ENCODE measurements at places on chromosomes 12 and 14.

DNA sequence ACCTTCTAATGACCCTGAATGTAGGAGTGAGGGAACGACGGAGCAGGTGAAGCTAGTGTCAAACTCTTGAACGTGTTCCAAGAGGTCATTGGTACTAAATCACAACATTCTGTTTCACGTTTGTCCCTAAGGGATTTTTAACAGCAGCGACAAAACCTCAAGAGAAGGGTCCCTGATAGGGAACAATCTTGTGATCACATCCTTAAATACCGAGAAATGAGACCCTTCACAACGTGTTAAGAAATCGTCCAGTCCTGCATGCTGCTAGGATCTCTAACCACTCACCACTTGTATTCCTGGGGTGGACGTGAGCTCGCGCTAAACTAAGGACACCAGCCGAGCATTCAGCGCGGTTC, 134.1 kb upstream of the KRAS start:
- no peak for DNase-seq

- no peak for DNase-seq
Observed at GRCh38 chr12:25126746-25127145, 68.2 kb downstream of the DNAI7 start.

- no peak for DNase-seq
Observed at GRCh38 chr12:112862636-112863290, 44.0 kb upstream of the OAS1 start.

- DNase-seq, result no peak
Observed at GRCh38 chr12:126404293-126404881, 1339.2 kb downstream of the AACS start.

DNA sequence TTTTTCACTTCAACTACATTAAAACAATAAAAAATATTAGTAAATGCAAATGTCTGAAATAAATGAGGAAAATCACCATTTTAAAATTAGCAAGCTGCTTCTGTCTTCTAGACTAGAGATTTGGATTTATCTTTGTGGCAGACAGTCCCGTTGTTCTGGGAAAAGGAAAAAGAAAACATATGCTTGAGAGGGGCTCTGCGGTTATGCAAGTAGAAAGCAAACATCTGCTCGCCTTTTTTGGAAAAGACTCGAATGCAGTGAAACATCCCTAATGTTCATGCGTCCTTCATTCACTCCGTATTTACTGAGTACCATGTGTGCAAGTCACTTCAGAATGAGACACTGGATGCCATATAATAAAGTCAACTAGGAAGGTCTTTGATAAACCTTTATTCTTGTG, 44.9 kb downstream of the IFNG start:
- no peak for DNase-seq

GRCh38 chr12:119864591-119864990, 12.5 kb downstream of the CIT start:
- no peak for DNase-seq

DNA sequence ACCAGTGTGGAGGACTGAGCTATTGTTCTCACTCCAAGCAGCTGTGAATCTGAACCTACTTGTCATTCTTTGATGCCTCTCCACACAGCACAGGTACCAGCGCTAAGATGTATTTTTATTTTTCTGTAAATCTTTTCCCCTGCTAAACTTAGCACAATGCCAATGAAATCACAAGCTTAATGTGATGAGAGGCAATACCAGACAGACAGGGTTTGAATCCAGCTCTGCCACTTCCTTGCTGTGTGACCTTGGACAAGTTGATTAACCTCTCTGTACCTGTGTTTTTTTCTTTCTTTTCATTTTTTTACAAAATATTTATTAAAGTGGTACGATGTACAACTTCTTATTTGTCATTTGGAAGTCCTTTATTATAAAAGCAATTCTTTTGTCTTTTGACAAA, 757.6 kb downstream of the MED13L start:
- no peak for DNase-seq

DNA sequence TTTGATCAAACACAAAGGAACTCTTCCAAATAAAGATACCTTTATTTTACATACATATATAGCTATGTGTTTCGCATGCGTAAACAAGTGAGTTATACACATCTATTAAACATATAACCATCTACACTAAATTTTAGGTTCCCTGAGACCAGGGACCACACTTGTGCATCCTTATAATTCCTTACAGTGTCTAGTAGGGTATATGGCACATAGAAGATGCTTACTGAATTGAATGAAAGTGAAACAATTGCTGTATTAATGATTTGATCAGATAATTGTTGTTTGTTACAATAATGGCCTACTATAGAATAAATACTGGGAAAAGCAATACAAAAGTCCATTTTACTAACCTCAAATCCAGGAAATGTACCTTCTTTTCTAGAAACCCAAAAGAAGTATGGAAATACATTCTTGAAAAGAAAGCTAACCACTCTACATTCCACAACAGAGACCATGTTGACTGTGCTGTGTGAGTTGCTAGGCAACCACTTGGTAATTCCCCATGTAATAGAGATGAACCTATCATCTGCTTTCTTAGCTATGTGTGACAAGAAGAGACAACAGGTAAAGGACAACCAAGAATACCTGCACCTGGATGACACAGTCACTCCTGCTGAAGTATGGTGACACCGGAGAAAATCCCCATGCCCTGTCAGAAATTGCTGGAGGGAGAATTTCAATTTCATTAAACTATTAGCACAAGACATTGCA, 11.9 kb upstream of the CIPC start:
- DNase-seq, result no peak

- DNase-seq, result no peak
Observed at GRCh38 chr14:50375760-50376159, 20.9 kb downstream of the CDKL1 start.

DNA sequence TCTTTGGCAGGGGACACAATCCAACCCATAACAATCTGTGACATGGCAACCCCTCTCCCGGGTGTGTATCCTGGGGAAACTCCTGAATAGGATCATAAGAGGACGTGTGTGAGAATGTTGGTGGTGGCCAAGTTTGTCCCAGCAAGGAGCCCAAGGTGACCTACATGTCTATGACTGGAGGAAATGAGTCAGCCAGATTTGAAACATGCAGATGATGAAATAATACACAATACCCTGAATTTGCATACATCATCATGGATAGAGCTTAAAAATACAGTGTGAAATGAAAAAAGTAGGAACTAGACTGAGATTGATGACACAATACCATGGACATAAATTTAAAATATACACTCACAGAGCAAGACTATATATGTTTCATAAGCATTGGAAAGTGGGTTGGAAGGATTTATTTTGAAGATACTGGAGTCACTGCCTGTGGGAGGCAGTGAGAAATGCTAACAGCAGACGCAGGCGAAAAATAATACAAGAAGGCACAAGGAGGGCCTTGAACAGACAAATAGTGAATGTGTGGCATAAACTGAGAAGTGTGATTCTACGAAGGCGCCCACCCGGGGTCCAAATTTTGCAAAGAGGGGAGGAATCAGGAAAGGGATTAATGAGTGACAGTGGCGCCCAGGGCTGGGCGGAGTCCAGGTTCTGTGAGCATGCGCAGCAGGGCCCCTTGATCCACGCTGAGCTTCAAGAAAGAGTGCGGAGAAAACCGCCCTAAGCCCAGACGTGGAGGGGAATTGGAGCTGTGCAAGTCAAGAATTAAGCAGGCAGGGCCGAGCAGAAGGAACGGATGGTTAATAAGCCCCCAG, 7.0 kb upstream of the MAP1LC3B2 start:
- no peak for DNase-seq

DNA sequence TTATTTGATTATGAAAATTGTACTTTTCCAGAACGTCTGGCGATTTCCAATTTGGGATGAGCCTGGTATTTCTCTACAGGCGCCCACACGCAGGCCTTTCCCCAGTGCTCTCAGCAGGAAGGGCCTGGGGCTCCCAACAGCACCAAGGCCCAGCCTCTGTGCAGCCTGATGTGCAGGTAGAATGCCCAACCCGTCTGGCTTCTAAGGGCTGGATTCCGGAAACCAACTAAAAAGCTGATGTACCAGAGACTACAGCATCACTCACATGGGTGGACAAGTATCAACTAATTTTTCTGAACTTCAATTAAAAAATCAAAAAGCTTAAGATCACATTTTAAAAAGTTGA, 25.8 kb downstream of the CDC42BPB start:
- no peak for DNase-seq

- DNase-seq, result no peak
Observed at GRCh38 chr14:80645667-80646413, 295.7 kb downstream of the CEP128 start.

DNA sequence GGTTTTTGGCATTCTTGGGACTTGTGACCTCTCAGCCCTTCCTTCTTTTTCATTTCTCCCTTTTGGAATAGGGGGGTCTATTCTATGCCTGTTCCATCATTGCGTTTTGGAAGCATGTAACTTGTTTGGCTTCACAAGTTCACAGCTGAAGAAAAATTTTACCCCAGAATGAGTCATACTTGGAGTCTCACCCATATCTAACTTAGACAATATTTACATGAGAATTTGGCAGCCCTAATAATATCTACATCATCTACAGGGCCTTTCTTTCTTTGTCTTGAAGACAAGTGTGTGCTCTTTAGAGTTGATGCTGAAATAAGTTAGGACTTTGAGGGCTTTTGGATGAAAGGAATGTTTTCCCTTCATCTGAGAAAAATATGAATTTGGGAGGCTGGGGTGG, 1312.9 kb upstream of the FLRT2 start:
- DNase-seq, result no peak

DNA sequence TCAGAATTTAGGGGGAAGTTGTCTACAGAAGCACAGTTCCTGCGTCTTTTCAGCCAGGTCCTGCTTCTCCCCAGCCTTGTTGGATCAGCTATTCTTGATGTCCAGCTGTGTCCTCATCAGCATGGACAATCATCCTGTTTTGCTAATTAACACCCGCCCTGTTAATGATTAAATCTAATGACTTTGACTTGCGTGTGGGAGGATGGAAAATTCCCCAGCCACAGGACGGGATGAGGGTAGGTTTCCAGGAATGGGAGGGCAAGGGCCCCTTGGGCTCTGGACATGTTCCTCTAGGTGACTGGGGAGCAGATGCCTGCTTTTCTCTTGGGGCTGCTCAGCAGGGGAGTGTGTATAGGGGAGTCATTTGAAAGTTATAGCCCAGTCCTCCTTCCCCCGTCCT, 5.3 kb upstream of the PPP1R1A start:
- DNase-seq, result no peak

DNA sequence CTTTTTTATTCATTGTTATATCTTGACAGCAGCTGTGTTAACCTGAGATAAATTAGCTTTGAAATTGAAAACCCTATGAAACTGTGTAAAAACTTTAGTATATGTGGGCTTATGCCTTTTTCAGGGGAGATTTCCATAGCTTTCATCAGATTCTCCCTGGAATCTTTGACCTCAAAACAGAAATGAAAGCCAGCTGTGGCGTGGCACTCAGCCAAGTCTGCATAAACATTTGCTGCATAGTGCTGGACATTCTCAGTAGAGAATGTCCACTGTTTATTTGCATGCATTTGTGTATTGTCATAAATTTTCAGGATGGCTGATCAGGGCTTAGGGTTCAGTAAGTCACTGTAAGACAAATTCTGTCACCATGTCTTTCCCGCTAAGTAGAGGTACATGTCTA, 115.3 kb upstream of the NAP1L1 start:
- DNase-seq, result no peak

DNA sequence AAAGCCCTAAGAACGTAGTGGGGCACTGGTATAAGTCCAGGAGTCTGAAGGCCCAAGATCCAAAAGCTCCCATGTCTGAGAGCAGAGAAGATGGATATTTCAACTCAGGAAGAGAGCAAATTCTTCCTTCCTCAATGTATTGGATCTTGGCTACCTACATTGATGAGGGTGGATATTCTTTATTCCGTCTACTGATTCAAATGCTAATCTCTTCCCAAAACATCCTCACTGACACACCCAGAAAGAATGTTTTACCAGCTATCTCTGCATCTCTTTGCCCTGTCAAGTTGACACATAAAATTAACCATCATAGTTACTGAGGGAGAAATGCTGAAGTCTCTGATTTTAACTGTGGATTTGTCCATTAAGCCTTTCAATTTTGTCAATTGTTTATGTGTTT, 16.6 kb upstream of the ADGRD1 start:
- no peak for DNase-seq

GRCh38 chr12:21476949-21477348, 24.5 kb downstream of the RECQL start:
- DNase-seq, result no peak

DNA sequence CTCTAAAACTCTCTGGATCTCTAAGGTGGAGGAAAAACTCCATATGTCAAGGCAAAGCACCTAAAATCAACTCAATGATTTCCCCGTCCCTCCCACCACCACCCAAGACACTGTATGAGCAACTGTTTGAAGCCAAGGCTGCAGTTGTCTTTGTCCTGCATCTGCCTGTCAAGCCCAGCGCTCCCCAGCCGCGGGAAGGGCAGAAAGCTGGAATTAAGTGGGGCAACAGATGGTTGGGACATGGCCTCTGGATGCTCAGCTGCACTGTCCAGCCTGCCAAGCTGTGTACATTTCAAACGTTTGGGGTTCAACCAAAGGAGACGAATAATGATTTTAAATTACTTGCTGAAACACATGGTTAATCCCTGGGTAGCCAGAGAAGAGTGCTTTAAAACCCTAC, 42.2 kb upstream of the PTGR2 start:
- no peak for DNase-seq

DNA sequence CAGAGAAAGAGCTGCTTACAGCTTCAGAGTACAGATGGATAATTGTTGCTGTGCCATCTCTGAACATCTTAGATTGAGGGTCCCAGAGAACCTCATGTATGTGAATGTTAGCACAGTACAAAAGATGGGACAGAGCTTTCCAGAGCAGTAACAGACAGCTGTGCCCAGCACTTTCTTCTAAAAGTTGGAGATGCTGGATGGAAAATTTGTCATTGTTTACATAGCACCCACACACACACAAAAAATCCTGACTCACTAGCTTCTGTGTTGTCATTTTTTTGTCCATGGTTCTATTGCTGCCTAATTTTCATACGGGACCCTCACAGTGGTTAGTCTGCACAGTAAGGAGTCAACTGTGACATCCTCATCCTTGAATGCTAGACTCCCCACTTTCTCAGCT, 374.7 kb downstream of the DIO2 start:
- DNase-seq, result no peak

GRCh38 chr12:46124848-46125619, 134.7 kb upstream of the SCAF11 start:
- DNase-seq, result peak; percentile 23

DNA sequence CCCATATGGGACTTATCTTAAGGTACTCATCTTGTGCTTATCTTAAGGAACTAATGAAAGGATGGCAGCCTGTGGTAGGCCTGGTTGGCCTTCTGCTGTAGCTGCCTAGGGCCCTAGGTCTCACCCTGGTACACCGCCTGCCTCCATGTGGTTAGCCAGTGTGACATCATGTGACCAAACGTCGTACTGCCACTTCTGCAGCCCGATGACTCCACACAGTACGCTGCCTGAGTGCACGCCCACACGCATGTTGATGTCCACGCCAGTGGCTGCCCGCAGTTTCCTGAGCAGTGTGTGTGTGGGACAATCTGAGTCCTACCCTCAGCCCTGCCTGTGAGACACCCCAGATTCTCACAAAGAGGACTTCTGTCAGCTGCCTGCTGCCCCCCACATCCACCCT, 5.1 kb downstream of the ADCY4 start:
- peak; percentile 27 for DNase-seq
